Tibial artery (tissue), 4 donors: ENCODE measurements at places on chromosomes 13 and 19.

GRCh38 chr13:78404846-78405360 is 198.4 kb downstream of the POU4F1 start:
- no peak for DNase-seq
- H3K27me3 ChIP-seq: no peaks in the 10 kb centered on the region
- H3K36me3 ChIP-seq: no peaks in the 10 kb centered on the region
- no peak overlapping the region for H3K4me3 ChIP-seq

DNA sequence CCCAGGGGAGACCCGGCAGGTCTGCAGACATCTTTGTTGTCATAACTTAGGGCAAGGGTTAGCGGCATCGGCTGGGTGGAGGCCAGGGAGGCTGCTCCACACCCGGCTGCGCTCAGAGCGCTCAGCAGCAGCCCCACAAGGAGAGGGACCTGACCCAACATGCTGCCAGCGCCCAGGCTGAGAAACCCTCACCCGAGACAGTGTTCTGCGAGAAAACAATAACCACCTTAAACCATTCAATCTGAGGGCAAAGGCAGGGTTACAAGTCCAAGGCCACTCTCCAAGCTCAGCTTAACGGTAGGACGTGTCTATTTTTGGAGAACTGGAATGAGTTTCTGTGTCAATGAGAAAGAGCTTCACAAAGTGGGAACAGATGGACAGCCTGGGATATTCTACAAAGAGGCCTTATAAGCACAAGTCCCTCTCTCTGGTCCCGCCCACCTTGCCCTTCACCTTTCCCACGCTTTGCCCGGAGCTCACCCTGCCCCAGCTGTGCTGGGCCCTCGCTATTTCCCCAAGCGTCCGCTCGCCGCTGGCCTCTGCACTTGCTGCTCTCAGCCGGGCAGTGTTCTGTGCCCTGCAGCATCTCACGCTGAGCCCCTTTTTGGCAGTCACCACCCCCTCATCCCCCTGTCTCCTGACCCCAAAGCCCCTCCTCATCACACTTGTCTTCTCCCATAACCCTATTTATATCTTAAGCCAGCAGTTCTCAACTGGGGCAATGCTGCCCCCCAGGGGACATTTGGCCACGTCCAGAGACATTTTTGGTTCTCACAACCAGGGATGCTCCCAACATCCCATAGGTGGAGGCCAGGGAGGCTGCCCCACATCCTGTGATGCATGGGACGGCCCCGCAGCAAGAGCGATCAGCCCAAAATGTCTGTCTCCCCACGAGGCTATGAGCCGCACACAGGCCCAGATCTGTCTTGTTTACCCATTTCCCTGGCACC is 17.6 kb downstream of the PPP1R12C start:
- H3K4me1 ChIP-seq: no peaks in the 10 kb centered on the region
- no peak for DNase-seq
- H3K36me3 ChIP-seq: peaks cover 65% of the 10 kb centered on the region

DNA sequence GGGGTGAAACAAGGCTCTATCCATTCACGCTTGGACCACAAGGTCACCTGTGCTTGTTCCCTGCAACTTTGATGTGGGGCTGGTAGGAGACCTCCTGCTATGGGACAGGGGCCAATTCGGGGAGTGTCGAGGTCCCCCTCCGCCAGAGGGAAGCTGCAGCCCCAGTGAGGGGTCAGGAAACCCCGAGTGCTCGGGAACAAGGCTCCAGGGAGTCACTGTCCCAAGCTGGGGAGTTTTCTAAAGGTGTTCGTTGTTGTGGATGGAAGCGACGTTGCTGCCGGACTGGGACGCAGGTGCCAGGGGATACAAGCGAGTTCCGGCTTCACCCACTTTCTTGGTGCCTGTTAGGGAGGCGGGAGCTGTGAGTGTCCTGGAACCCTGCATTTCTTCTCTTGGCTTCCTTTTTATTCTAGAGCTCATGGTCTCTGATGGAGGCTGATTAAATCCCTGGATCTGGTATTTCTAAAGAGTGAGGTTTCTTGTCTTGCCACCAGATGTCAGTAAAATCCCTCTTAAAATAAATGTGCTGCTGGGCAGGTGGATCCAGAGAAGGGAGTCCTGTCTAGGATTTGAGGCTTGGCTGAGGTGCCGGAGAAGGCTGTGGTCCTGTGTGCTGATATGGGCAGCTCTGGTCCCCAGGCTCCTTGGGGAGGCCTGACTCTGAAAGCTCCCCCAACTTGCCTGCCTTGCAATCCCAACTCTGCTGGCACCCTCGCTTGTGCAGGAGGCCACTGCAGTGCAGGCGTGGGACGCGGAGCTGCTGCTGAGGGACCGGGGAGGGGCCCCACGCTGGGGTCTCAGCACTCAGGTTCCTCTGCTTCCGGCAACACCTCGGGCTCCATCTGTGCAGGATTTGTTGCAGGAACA is 153.9 kb downstream of the TEX29 start:
- no peak overlapping the region for H3K27ac ChIP-seq
- H3K36me3 ChIP-seq: no peaks in the 10 kb centered on the region
- no peaks in the 10 kb centered on the region for H3K4me1 ChIP-seq
- DNase-seq: no peak

DNA sequence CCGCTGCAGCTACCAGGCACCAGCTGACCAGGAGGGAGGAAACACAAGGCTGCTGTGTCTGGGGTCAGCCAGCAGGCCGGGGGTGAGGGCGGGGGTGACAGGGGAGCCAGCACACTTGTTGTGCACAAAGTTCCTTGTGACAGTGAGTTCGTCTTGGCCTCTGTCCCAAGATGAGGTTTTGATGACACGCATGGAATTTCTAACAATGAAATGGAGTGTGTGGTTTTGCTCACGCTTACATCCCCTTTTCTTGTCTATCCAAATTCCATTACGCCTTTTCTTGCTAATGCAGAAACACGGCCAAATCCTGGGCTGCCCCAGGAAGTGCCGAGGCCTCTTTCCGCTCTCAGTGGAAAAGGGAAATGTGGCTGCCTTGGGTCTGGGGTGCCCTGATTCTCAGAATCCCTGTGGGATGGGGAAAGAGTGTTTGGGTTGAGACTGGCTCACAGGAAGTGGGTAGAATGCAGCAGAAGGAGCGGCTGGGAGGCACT is 73.8 kb downstream of the GADD45B start:
- no peaks in the 10 kb centered on the region for H3K27me3 ChIP-seq
- peak overlapping the region; percentile 9 for H3K27ac ChIP-seq
- no peak overlapping the region for H3K4me3 ChIP-seq
- H3K4me1 ChIP-seq: peaks cover 26% of the 10 kb centered on the region
- peak; percentile 90 for DNase-seq

- no peak overlapping the region for H3K27ac ChIP-seq
- no peaks in the 10 kb centered on the region for H3K27me3 ChIP-seq
- DNase-seq: no peak
- no peaks in the 10 kb centered on the region for H3K36me3 ChIP-seq
- H3K4me1 ChIP-seq: peaks cover under 1% of the 10 kb centered on the region
Observed at GRCh38 chr13:75467040-75467728, 14.8 kb downstream of the TBC1D4 start.

- no peaks in the 10 kb centered on the region for H3K27me3 ChIP-seq
- H3K36me3 ChIP-seq: no peaks in the 10 kb centered on the region
- no peaks in the 10 kb centered on the region for H3K4me1 ChIP-seq
- no peak overlapping the region for H3K4me3 ChIP-seq
- H3K27ac ChIP-seq: no peak overlapping the region
Observed at GRCh38 chr19:41136636-41137455, 22.6 kb downstream of the CYP2F1 start.

- H3K27ac ChIP-seq: no peak overlapping the region
- no peaks in the 10 kb centered on the region for H3K27me3 ChIP-seq
- H3K36me3 ChIP-seq: no peaks in the 10 kb centered on the region
- no peak for DNase-seq
- no peaks in the 10 kb centered on the region for H3K4me1 ChIP-seq
- H3K4me3 ChIP-seq: no peak overlapping the region
Observed at GRCh38 chr13:70253834-70254233, 145.6 kb upstream of the KLHL1 start.

- H3K4me3 ChIP-seq: no peak overlapping the region
- peaks cover 72% of the 10 kb centered on the region for H3K4me1 ChIP-seq
- H3K27ac ChIP-seq: no peak overlapping the region
- H3K27me3 ChIP-seq: no peaks in the 10 kb centered on the region
Observed at GRCh38 chr19:53874606-53874990, 6.9 kb downstream of the MYADM start.

GRCh38 chr13:20972731-20973130 is 70.2 kb upstream of the XPO4 start:
- peaks cover 41% of the 10 kb centered on the region for H3K36me3 ChIP-seq
- H3K27me3 ChIP-seq: no peaks in the 10 kb centered on the region
- no peak overlapping the region for H3K4me3 ChIP-seq
- H3K27ac ChIP-seq: no peak overlapping the region
- no peaks in the 10 kb centered on the region for H3K4me1 ChIP-seq
- no peak for DNase-seq

DNA sequence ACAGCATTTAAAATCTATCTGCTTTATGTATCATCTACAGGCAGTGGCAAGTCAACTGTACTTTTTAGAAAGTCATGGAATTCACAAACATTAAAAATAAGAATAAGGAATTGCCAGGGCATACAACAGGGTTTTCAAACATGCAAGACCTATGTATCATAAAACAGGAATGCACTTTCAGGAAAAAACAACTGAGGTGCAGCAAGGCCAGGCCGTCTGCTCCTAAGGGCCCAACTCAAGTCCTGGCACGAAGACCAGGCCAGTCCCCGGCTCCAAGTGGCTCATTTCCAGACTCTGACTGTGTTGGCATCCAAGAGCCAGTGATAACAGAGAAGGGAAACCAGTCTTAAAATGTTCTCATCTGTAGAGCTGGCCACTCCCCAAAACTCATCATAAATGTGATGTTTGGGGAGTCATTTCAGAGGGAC is 7.1 kb downstream of the RFX2 start:
- H3K27me3 ChIP-seq: no peaks in the 10 kb centered on the region
- H3K27ac ChIP-seq: peak overlapping the region; percentile 98
- no peaks in the 10 kb centered on the region for H3K36me3 ChIP-seq

GRCh38 chr13:35475212-35475959 is 1.1 kb downstream of the MAB21L1 start:
- H3K27ac ChIP-seq: peak overlapping the region; percentile 94
- H3K4me1 ChIP-seq: peaks cover 2% of the 10 kb centered on the region
- no peaks in the 10 kb centered on the region for H3K36me3 ChIP-seq
- DNase-seq: peak; percentile 61
- H3K4me3 ChIP-seq: peak overlapping the region; percentile 68

- peak overlapping the region; percentile 91 for H3K4me3 ChIP-seq
- H3K27ac ChIP-seq: peak overlapping the region; percentile 93
Observed at GRCh38 chr19:20660473-20661140, 764 bp downstream of the ZNF626 start.

DNA sequence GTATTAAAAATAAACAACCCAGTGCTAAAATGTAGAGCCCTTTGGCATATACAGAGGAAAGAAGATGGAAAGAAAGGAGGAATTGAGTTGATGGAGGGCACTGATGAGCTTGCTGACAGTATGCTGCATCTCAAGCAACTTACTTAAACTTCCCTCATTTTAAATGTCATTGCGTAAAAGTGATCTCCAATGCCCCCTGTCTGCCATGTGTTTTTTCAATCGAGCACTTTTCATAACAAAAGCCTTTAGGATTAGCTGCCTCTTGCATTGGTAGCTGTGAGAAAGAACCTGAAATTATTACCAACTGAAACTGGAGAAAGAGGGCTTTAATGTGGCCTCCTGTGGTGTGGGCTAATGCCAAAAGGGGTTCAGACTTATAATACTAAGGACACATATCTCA is 541.6 kb downstream of the SUCLA2 start:
- no peak for DNase-seq
- no peak overlapping the region for H3K27ac ChIP-seq
- peaks cover 7% of the 10 kb centered on the region for H3K4me1 ChIP-seq
- H3K4me3 ChIP-seq: no peak overlapping the region
- no peaks in the 10 kb centered on the region for H3K27me3 ChIP-seq
